ENCODE measurements at places on chromosomes 4 and X. TPM values are rescaled to one million over a fixed set of nuclear protein-coding genes. Genes with fewer than 3 reads are reported as not detected.

The ETNPPL gene
- not detected for total RNA-seq

The SNCA gene
- total RNA-seq: not detected

The ADAMTS3 gene
- total RNA-seq: not detected

The OFD1 gene
- 127 TPM for total RNA-seq

The GAGE12J gene
- total RNA-seq: not detected
